ENCODE measurements at places on chromosomes 12 and 14. TPM values are rescaled to one million over a fixed set of nuclear protein-coding genes. Genes with fewer than 3 reads are reported as not detected.

CPSF6 gene
- 49.5 TPM for total RNA-seq

DNA sequence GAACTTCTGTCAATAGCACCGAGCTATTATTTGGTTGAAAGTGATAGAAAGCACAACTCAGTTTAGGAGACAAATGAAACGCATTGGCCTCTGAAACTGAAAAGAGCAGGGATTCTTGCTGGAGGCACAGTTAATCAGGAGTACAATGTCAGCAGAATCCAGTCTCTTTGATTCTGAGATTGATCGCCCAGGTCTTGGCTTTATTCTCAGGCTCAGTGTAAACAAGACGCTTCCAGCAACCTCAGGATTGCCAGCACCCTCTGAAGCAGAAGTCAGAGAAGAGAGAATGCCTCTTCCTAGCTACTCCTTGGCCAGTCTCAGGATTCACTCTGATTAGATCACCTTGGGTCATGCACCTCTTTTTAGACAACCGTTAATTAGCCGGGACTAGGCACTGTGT, 11.8 kb upstream of the OTUB2 start:
- no peak for DNase-seq

ABCC9 gene
- total RNA-seq, result 0.47 TPM

DNA sequence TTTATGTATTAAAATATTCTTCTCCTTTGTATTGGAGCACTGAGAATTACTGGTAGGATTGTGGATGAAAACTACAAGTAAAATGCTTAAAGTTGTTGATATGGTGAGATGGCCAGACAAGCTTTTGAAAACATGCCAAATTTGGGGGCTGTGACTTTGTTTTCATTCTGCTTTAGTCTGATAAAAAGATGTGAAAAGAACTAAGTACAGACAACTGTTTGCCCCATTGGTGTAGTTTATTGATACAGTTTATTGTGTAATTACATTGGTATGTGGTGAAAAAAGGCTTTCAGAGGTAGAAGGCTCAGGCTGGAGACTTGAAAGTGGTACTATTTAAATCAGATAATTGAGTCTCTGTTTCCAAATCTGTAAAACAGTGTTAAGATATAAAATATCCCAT, 746.8 kb downstream of the DIO2 start:
- no peak for DNase-seq

- no peak for DNase-seq
These were observed 117.4 kb downstream of the EMP1 start for GRCh38 chr12:13313886-13314285.

- no peak for DNase-seq
These were observed 246.6 kb downstream of the CHST11 start for GRCh38 chr12:104703372-104703771.

KITLG gene
- total RNA-seq, result 9.5 TPM

NPFF gene
- total RNA-seq, result not detected

CLEC6A gene
- total RNA-seq, result not detected
